ENCODE measurements at places on chromosomes 7 and 10.

- no peak for DNase-seq
Measured at GRCh38 chr7:155693826-155694225, 49.4 kb downstream of the RBM33 start.

- DNase-seq, result no peak
Measured at GRCh38 chr10:112356686-112357085, 17.2 kb upstream of the ACSL5 start.

GRCh38 chr10:119250641-119251314, 43.4 kb downstream of the GRK5 start:
- DNase-seq, result peak; percentile 52

- no peak for DNase-seq
Measured at GRCh38 chr7:106952658-106953231, 87.7 kb downstream of the PIK3CG start.

DNA sequence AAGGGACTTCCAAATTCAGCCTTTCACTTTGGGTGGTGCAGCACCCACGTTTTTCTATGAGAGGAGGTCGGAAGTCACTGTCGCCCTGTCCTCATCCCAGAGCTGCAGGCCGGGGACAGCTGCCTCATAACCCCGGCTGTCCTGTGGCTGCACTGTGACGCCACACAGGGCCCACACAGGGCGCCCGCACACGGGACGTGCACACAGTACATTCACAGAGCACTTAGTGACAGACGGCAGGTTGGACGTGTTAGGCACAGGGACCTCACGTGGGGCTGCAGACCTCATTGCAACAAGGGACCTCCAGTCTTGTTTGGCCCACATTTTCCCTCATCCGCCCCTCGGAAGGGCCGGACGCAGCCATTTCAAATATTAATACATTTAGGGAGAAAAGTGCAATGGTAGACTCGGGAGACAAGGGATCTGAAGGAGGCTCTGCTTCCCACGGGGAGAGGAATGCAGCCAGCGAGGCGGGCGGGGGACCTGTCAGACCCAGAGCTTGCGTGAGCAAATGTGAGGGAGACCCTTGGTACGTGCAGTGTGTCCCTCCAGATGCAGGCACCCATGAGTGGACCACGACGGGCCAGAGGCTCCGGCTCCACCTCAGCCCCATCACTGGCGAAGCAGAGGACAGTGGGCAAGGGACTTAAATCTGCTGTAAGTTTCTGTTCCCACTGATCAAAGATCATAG, 86.7 kb downstream of the VOPP1 start:
- DNase-seq, result no peak

GRCh38 chr10:121579656-121580055, 18.6 kb downstream of the FGFR2 start:
- no peak for DNase-seq

DNA sequence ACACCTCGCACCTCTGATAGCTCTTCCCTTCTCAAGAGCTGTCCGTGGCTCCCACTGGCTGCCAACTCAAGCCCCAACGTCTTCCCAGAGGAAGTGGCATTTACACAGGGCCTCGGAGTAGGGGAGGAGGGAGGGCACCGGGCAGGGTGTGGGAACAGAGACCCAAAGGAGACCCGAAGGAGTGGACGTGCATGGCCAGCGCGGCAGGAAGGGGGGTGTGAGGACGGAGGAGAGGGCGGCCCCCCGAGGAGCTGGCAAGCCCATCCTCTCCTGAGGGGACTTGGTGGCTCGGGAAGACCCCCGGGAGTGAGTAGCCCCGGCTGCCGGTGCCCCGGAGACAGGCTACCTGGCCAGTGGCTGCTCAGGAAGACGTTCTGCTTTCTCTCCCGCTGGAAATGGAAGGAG, 85.9 kb downstream of the FOXL3 start:
- DNase-seq, result no peak

- no peak for DNase-seq
Measured at GRCh38 chr10:77028042-77028441, 609.6 kb downstream of the KCNMA1 start.

GRCh38 chr7:47588704-47589225, 6.9 kb upstream of the TNS3 start:
- DNase-seq, result no peak

DNA sequence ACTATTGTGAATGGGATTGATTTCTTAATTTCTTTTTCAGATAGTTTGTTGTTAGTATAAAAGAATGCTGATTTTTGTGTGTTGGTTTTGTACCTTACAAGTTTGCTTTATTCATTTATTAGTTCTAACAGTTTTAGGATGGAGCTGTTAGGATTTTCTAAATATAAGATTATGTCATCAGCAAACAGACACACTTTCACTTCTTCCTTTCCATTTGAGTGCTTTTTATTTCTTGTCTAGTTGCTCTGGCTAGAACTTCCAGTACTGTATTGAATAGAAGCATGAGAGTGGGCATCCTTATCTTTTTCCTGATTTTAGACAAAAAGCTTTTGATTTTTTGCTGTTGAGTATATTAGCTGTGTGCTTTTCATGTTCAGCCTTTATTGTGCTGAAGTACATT, 81.5 kb downstream of the DNAH11 start:
- DNase-seq, result no peak

DNA sequence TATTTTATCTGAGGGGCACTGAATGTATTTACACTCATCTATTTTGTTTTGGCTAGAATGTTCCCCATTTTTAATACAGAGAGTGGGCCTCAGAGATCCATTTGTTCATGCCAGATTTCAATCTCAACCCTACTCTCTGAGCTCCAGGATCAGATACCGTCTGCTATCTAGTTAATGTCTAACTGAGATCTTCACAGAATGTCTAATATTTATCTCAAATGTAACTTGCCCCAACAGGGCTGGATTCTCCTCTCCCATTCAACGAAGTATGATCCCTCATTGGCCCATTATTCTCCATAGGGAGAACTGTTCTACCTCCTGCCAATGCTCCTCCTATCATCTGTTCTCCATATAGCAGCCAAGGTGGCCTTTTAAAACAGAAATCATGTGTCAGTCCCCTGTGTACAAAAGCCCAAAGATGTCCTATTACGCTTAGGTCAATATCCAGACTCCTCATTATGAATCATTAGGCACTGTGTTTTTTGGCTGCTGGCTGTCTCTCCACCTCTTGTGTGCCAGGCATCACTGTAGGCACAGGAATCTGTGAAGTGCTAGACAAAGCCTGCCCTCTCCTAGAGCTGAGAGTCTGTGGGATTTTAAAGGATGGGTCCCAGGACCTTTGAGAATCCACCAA, 169.3 kb upstream of the AGK start:
- DNase-seq, result no peak

DNA sequence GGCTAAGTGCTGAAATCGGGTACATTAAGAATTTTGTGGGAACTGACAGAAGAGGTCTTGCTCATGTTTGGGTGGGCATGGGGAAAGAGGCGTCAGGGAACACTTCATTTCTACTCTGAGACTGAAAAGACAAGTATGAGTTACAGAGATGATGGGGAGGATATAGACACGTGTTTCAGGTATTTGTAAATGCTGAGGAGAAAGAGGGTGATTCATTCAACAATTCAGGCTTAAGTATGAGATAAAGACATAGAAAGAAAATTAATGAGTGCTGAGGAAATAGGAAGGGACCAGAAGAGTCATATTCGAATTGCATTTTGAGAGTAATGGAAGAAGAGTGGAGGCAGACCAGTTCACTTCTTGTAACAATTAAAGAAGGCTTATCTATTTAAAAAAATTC, 143.6 kb downstream of the HBP1 start:
- no peak for DNase-seq

GRCh38 chr10:2951235-2951835, 116.0 kb upstream of the PFKP start:
- no peak for DNase-seq

GRCh38 chr10:124351481-124352220, 67.1 kb downstream of the OAT start:
- no peak for DNase-seq

- DNase-seq, result no peak
Measured at GRCh38 chr7:111262293-111263116, 171.6 kb downstream of the LRRN3 start.

DNA sequence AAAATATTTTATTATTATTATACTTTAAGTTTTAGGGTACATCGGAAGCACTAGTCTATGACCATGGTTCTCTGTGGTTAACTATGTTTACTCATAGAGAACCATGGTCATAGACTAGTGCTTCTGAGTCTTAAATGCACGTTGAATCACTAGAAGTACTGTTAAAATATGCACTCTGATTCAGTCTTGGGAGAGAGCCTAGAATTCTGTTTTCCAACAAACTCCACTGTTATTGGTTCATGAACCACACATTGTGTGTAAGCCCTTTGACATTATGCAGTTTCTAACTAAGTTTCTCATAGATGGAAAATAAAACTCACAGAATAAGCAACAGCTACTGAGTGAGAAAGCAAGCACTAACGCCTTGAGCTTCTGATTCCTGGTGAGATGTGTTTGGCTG, 1120.6 kb downstream of the SORCS1 start:
- peak; percentile 22 for DNase-seq

- no peak for DNase-seq
Measured at GRCh38 chr7:133081119-133081598, 731 bp downstream of the CHCHD3 start.

DNA sequence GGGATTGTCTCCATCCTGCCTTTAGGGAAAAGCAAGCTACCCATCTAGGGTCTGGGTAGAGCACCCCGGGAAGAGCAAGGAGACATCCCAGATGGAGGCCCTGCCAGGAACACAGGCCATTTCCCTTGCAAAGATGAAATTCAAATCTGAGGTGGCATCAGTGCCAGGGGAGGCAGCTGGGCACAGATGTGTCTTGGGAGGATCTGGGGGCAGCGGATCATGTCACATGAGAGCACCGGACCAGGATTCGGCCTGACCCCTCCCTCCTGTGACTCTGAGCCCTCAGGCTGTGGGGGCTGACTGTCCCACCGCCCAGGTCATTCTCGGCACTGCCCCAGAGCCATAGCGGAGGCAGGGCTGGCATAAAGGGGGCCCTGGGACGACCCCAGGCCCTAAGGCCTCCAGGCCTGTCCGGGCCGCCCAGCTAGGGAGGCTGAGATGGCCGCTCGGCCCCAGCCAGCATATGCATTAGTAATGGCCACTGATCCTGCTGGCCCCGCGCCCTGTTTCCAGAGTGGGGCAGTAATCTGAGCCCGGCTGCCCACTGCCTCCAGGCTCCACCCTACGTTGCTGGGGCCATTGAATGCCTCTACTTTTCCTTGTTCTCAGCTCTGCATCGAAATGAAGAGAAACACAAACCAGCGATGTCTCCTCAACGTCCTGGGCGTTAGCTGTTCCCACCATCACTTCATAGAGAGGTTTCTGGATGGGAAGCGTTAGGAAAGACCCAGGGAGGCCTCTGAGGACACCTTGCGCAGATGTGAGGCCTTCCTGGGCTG, 148.5 kb downstream of the UBE2H start:
- no peak for DNase-seq

GRCh38 chr10:60870803-60871202, 73.2 kb downstream of the RHOBTB1 start:
- DNase-seq, result no peak

GRCh38 chr7:17340655-17341054, 42.2 kb downstream of the AHR start:
- DNase-seq, result no peak

- DNase-seq, result no peak
Measured at GRCh38 chr10:72011468-72011867, 47.3 kb downstream of the CHST3 start.

- no peak for DNase-seq
Measured at GRCh38 chr10:21264271-21264670, 261.2 kb downstream of the SKIDA1 start.

GRCh38 chr7:80770675-80771081, 132.2 kb downstream of the CD36 start:
- DNase-seq, result no peak

GRCh38 chr10:57494486-57494885, 773.2 kb downstream of the IPMK start:
- DNase-seq, result no peak

- no peak for DNase-seq
Measured at GRCh38 chr10:100163704-100164621, 21.9 kb downstream of the ERLIN1 start.

DNA sequence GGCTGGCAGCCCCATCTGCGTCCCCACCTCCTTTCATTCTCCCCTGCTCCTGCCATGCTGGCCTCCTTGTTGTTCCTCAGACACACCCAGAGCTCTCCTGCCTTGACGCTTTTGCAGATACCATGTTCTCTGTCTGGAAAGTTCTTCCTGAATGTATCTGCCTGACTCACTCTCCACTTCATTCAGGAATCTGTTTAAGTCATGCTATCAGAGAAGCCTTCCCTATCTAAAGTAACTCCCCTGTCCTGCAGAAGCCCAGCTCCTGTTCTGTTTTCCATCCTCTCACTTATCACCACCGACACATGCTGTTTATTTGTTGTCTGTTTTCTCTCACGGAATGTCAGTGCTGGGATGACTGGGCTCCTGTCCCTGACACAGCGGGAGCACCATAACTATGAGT, 82.0 kb downstream of the AFAP1L2 start:
- DNase-seq, result no peak

DNA sequence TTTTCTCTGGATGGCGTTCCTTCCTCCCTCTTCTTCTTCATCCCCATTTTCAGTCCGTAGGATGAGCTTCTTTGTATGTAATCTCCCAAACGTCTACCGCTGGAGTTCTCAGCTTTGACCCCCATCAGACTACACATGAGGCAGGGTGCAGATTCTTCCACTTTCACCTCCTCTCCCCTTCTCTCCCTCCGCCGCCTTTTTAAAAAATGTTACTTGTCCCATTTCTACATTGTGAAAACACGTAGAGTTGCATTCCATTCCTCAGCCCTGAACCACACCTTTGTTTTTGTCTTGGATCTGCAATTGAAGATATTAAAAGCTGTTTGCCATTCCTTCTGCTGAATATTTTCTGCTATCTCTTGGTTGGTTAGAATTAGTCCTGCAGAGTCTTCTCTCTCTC, 6.2 kb downstream of the ADIRF start:
- no peak for DNase-seq

- DNase-seq, result no peak
Measured at GRCh38 chr7:128934361-128935341, 3.1 kb upstream of the IRF5 start.

DNA sequence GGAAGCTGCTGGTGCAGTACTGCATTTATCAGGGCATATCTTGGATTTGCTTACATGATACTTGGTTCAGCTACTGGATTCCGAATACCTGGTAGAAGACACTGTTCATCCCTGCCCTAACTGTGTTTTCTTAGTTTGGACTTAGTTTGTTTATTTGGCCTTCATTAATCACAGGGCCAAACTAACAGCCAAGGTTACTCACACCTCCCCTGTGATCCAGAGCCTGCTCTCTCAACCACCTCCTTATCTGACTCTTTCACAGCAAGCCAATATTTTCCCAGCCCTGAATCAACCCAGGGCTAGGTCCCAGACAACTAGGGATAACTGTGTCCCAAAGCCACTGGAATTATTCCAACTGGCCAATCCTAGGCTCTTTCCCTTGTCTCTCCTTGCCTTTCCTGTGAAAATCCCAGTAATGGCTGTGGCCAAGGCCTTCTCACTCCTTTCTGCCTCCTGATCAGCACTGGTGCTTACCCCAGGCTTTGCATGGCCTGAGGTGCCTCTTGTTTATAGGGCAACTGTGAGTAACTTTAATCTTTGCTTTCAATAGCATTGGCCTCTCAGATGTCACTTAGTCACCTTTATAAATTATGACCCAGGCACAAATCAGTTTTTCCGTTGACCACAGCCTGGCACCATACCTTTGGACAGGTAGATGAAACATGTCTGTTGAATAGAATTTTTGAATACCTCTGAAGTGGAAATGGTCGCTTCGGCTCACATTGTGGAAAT, 9.3 kb upstream of the JCAD start:
- DNase-seq, result no peak

GRCh38 chr10:131381576-131381975, 70.1 kb upstream of the TCERG1L start:
- DNase-seq, result no peak
